Activated effector memory CD4-positive, alpha-beta T cell treated with anti-CD3 and anti-CD28 coated beads, Interleukin-2, amount 50 U/mL, for 16 hours (primary cell): ENCODE measurements at places on chromosomes 12 and 14.

DNA sequence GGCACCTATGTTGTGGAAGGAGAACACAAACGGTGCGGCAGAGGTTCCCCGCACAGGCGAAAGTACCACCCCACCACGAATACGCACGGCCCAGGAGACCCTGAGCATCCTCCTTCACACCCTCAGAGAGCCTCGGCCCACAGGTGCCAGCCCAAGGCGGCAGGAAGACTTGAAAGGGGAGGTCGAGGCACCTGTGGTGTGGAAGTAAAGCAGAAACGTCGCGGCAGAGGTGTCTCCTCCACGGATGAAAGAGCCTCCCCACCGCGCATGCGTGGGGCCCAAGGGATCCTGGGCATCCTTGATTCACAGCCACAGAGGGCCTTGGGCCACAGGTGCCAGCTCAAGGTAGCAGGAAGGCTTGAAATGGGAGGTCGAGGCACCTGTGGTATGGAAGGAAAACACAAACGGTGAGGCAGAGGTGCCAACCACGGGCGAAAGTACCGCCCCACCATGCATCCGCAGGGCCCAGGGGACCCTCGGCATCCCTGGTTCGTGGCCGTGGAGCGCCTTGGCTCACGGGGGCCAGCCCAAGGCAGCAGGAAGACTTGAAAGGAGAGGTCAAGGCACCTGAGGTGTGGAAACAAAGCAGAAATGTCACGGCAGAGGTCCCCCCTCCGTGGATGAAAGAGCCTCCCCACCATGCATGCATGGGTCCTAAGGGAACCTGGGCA is 380.1 kb downstream of the ALG10 start:
- peak; percentile 57 for DNase-seq

GRCh38 chr12:51517800-51518199 is 73.2 kb upstream of the SCN8A start:
- DNase-seq, result no peak

- no peak for DNase-seq
These were observed 22.2 kb upstream of the OVCH1 start for GRCh38 chr12:29519585-29520182.

GRCh38 chr14:76672123-76672522 is 89.1 kb upstream of the VASH1 start:
- no peak for DNase-seq

GRCh38 chr14:68513838-68514607 is 278.8 kb downstream of the ZFP36L1 start:
- DNase-seq, result no peak

GRCh38 chr12:118034429-118035189 is 18.1 kb downstream of the RFC5 start:
- no peak for DNase-seq

DNA sequence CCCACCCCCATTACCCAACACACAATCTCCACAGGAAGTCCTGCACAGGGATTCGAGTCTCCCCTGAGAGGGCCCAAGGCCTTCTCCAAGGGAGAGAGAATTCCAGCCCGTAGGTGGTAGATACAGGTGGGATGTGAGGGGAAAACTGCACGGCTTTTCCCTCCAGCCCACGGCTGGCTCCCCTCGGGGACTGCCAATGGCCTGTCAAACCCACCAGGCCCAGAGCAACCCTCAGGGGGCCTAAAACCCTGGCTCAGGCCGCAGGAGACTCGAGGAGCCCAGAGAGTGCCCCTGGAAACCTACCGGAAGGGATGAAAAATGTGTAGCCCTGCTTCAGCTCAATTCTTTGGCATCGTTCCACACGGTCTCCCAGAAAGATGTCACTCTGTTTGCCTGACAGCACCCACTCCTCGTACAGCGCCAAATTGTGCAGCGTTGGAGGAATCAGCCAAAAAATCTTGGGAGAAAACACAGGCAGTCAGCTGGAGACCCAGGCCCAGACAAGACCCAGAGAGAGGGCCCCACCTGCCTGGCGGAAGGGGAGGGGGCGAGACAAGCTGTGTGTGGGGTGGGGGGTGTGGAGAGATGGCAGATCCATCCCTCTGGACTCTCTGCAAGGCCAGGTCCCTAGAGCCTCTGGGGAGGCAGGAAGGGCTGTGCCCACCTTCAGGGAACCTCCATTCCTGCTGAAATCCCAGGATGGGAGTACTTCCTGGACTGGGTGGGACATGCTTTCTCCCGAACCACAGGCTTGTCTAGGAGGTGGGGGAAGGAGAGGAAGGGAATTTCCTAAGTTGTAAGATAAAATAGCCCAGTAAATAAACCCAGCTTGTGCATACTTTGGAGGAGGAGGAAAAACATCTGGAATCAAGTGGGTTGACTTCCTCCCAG is 48.1 kb downstream of the KDM2B start:
- DNase-seq, result no peak

DNA sequence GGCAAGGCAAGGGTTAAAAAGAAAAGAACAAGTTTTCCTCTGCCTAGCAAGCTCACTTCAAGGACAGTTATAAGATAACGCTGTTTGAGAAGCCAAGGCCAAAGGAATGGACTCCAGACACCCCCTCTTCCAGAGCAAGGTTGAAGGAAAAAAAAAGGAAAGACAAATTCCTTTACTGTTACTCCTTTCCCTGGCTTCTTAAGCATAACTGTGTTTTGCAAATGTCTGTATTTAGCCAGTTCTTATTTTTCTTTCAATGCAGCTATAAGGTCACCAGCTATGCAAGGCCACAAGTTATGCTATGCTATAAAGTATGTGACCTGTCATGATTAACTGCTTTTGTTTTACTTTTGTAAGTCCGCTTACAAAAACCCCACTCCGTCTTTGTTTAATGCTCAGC is 26.6 kb downstream of the ZNF410 start:
- DNase-seq, result no peak

GRCh38 chr12:53754633-53755264 is 3.0 kb upstream of the CISTR start:
- DNase-seq, result no peak

GRCh38 chr14:56351861-56352260 is 227.7 kb upstream of the TMEM260 start:
- DNase-seq, result no peak

GRCh38 chr14:83660597-83660996 is 1869.3 kb upstream of the FLRT2 start:
- DNase-seq, result no peak

DNA sequence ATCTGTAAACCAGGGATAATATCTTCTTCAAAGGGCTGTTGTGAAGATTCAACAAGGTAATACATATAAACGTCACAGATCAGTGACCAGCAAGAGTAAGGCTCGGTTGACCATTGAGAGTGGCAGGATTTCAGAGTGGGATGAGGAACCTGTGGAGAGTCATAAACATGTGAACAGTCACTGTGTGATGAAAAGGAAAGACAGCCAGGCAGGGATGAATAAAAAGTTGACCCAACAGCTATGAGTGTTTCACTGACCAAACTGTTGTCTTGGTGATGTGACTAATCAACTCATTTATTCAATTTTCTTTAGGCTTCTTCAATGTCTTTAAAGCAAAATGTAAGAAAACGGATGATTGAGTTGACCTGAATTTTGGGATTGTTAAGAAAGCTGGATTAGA is 8.6 kb upstream of the FRMD6 start:
- no peak for DNase-seq

DNA sequence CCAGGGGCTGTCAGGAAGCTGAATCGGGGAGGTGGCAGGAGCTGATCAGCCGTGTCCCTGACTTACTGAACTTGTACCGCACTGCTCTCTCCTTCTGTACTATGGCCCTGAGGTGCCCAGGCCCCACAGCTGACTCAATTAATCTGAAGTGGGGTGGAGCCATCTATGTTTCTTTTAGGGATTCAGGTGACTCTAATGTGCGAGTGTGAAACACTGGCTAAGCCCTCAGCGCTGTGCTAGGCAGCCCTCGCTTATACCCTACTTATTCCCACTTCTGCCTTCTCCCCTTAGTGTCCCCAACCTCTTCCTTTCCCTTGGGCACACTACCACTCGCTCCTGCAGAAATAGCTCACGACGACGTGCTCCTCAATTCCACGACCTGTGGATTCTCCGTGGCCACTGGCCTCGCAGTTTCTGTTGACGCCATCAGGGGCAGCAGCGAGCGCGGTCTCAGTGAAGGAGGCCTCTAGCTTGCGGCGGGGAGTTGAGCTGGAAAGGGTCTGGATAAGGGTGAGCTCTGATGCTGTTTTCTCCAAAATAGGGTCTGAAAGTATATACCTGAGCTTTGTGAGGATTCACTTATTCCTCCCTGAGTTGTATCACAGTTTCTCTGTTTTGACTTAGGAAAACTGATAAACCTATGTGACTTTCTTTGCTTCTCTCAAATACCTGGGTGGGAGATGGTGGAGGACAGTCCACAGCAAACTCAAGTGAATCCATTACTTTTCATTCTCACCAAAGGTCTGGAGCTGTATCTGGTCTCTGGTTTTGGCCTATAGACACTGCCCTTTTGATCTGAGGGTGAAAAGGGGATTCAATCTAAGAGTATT is 167.6 kb downstream of the SLC41A2 start:
- DNase-seq, result peak; percentile 79

- DNase-seq, result no peak
These were observed 31.7 kb downstream of the ANO4 start for GRCh38 chr12:100826323-100826722.

- no peak for DNase-seq
These were observed 83.5 kb downstream of the PAPOLA start for GRCh38 chr14:96585672-96586013.

DNA sequence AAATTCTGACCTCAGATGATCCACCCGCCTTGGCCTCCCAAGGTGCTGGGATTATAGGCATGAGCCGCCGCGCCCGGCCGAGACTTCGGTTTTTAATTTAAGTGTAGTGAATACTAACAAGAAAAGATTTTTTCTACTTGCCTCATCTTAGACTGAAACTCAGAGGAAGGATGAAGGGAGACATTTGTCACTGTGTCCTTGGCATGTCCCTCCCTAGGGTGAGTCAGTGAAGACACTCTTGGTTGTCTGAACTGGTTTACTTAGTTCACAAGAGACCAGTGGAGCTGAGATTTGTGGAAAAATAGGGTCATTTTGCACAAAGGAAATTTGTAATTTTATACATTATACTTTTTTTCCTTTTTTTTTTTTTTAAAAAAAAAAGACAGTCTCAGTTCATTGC is 13.5 kb downstream of the C12orf71 start:
- no peak for DNase-seq

GRCh38 chr12:49808686-49809380 is 19.4 kb downstream of the NCKAP5L start:
- no peak for DNase-seq

DNA sequence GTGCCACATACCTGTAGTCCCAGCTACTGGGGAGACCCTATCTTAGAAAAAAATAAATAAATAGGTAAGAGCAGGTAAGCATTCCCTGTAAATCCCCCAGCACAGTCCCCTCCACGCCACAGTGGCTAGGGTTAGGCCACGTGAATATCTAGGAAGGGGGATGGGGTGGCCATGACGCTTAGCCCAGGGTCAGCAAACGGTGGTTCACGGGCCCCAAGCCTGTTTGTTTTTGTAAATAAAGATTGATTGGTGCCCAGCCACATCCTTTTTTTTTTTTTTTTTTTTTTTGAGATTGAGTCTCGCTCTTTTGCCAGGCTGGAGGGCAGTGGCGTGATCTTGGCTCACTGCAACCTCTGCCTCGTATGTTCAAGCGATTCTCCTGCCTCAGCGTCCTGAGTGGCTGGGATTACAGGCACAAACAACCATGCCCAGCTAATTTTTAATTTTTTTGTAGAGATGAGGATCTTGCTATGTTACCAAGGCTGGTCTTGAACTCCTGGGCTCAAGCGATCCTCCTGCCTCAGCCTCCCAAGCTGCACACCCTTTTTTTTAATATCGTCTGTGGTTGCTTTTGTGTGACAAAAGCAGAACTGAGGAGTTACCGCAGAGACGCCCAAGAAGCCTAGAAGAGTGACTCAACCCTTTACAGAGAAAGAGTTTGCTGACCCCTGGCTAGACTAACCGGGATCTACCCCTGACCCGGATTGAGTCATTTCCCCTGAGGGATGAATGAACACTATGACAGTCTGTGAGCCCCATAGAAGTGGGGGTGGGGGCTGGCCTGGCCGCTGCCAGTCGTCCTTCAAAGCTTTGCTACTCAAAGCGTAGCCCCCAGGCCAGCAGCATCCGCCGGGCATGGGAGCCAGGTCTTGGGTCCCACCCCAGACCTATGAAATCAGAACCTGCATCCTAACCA is 113.7 kb upstream of the NCOR2 start:
- DNase-seq, result no peak

DNA sequence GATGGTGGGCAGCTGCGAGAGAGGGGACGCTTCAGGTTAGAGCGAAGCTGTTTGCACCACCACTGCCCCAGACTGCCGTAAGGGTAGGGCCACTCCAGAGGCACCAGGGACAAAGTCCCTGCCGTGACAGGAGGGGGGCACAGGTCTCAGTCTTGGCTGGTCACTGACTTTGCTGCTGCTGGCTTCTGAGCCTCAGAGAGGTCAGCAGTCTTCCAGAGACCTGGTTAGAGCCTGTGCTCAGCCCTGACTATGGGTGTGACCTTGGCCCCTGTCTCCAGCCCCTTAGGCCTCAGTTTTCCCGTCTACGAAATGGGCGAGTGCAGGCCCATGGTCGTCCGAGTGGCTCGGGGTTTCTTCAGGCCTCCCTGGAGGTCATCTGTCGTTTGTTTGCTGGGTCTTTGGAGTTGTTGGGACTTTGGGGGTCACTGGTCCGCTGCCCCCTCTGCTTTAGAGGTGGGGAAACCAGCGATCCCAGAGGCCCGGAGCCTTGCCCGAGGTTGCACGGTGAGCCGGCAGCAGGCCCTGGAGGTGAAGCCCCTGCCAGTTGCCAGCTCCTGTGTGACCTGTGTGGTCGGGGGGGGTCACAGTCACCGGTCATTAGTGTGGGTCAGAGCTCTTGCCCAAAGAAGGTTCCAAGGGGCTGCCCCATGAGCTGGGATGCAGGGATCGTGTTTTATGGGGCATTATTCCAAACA is 15.3 kb downstream of the MEG3 start:
- no peak for DNase-seq
